ENCODE measurements at places on chromosomes 1 and 21.

DNA sequence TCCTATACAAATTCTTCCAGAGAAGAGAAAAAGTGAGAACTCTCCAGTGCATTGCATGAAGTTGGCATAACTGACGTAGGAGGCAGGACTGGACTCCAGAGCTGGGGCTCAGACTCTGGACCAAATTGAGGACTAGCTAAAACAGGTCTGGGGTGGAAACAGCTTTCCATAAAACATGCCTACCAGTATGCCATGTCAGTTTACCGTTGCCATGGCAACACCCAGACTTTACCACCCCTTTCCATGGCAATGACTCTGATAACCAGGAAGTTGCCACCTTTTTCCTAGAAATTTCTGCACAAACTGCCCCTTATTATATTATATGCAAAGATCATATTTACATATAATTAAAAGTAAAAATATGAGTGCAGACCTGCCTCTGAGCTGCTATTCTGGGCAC is 8.9 kb upstream of the ZBTB8B start:
- DNase-seq = no peak

- DNase-seq = no peak
Observed at GRCh38 chr21:33980276-33980916, 64.8 kb upstream of the ATP5PO start.

- DNase-seq = no peak
Observed at GRCh38 chr21:44972821-44973220, 33.0 kb downstream of the SLX9 start.

- DNase-seq = no peak
Observed at GRCh38 chr1:115115521-115116161, 26.3 kb upstream of the TSPAN2 start.

DNA sequence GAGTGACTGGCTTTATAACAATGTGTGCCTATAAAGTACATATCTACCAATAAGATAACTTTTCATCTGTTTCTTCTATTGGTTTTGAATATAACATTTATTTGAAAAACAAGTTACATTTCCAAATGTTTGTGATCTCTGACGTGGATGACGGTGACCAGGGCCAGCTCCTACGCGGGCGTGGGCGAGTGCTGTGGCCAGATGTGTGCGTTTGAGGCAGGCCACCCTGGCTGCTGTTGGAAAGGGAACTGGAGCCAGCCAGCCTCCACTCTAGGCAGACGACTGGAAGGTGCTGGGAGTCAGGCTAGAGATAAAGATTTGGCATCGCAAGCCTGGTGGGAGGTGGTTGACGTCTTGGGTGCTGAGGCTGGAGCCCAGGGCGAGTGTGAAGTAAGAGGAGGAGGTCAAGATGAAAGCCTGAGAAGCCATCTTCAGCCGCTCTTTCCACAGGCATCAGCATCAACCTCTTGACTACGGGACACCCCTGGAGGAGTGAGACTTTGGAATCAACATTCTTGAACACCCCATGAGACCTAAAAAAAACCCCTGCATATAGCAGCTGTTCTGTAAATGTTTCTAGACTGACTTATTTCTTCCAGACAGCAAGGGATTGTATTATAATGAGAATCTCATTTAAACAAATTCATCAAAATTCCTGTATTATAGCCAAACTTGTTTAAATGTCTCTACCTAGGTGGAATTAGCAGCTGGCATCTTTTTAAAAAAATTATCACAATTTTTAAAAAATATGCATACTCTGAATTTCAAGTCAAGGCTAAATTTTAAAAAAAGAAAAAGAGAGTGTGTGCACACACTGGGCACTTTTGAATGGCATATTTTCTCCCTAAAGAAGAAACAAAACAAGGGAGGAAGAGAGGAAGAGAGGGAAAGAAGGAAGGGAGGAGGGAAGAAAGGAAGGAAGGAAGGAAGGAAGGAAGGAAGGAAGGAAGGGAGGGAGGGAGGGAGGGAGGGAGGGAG is 112.5 kb upstream of the SLC44A3 start:
- no peak for DNase-seq

GRCh38 chr1:54754486-54755285 is 9.6 kb downstream of the PARS2 start:
- no peak for DNase-seq

- no peak for DNase-seq
Observed at GRCh38 chr1:95033843-95034242, 38.9 kb downstream of the ALG14 start.

DNA sequence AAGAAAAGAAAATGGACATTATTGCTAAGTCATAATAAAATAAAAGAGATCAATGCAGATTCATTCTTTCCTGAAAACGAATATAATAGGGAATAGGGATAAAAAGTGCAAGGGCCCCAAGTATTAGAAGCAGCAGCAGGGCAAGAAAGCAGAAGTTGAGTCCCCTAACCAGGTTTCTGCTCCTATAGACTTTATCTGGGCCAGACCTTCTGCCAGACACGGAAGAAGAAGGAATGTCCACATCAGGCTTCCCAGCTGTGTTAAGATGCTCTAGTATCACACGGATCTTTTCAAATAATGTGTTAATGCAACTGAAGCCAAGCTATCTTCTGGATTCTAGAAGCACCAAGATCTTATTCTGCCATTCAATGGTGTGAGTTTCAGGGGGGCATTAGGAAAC is 26.9 kb downstream of the CD244 start:
- no peak for DNase-seq

DNA sequence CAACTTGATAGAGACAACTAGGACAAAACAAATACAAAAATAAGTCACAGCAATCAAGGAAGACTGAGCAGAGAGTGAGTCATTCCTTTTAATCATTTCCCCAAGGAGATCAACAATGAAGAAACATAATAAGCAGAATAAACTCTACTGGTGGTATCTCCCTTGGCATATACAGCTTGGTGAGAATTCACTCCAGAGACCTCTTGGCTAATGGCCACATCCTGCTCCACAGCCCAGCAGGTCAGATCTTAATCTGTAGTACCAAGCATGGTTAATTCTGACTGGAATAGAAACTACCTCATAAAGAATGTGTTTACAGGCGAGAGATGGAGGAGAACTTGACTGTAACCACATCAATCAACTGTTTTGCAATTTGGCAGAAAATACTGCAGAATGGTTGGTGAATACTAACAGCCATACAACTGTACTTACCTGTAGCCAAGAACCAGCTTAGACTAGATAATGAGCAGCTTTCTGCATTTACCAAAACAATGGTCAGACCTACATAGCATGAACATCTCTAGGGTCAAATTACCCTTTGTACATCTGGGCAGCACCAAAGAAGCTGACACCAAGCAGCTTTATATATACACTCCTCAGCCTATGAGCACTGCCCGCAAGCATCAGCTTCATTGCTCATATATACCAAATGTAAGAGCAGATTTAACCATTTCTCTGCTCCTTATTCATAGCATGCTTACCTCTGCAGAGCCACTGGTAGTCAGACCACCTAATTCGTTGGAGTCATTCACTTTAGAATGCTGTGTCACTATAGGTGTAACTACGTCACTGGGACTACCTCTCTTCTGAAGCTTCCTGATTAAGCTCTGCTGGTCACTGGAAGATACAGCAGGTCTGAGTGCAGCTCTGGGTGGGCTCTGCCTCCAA is 51.0 kb downstream of the KIAA0319L start:
- peak; percentile 8 for DNase-seq

DNA sequence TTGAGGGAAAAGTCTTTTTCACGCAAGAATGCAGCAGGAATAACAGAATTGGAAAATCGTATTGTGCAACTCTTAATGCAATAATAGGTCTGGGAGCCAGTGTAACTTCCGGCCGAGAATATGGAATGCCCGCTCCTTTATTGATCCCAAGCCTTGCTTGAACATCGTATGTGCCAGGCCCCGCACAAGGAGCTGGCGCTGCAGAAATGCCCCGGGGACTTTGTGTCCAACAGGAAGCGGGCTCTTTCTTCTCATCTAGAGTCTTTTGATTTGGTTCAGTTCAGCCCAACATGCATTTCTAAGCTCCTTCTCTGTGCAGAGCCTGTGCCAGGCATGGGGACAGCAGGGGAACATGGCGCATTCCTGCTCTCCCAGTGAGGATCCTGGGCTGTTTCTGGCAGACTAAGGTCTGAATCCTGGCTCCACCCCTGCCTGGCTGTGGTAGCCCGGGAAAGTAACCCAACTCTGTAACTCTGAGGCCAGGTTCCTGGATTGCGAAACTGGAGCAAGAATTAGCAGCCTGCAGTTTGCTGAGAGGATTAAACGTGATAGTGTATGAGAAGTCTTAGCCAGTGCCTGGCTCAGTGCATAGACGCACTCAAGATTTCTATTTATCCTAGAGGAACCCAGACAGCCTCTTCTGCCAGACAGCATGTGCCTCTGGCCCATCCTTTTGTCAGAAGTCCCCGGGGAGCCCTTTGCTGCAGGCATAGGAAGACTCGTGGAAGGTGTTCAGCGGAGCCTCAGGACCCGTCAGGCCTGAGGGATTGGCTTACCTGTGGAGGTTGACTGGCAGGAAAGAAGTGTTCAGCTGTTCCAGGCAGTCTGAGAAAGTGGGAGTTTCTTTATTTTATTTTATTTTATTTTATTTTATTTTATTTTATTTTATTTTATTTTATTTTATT is 987 bp upstream of the CDCP2 start:
- peak; percentile 21 for DNase-seq

DNA sequence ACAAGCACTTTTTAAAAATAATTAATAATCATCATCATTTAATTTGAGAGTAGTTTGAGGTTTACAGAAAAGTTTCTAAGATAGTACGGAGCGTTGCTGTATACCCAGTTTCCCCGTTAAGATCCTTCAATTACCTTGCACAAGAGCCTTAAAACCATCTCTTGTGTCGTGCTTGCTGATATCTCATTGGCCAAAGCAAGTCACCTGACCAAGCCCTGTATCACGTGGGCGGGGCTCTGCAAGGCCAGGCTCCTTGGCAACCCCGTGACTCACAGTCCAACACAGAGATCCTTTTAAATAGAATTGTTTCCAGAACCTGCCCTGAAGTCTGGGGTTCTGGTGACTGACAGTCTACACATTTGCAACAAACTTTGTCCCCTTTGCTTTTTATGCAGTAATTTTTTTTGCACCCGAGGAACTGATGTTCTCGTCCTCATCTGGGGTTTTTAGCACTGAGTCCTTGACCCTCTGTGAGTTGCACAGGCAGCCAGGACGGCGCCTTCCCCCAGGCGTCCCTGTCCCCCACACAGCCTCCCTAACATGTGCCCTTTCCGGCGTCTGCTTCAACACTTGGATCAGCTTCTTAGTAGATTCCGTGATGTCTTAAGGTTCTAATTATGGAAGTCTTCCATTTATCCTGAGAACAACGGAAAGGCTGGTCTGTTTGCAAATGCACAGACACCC is 183.3 kb upstream of the TMEM51 start:
- DNase-seq = no peak

DNA sequence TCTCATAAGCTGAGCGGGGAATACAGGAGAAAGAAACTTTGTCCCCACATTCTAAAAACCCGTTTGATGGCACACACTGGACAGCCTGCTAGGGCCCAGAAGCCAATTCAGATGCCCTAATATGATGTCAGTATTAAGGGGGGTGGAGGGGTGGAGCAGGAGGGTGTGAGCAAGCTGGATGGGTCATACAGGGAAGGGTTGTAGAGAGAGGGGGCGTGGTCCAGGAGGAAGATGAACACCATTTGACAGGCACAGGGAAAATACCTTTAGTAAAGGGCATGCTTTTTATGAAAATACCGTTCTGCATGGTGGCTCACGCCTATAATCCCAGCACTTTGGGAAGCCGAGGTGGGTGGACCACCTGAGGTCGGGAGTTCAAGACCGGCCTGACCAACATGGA is 6.0 kb downstream of the TARS2 start:
- no peak for DNase-seq

GRCh38 chr1:40583980-40584379 is 52.5 kb downstream of the ZNF684 start:
- no peak for DNase-seq

DNA sequence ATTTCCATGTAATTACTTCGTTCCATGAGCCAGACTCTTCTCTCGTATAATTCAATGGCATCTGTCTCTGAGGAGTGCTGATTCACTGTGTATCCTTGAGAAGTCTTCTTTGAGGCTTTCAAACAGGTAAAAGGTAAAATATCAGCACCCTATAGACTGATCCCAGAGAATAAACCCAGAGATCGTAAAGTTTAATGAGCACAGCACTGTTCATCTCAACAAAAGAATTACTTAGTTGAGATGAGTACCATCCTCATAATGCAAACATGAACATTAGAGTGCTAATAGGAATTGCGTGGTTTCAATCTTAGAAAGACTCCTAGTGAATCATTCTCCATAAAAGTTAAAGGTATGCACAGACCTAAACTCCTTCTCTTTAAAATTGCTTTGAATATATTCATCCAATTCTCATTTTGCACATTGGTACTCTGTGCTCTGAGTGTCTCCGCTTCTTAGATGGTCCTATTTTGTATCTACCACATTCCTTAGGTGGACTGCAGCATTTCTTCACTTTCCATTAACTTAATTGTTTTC is 97.2 kb downstream of the TBX15 start:
- DNase-seq = no peak

- peak; percentile 11 for DNase-seq
Observed at GRCh38 chr1:75908717-75909152, 23.5 kb downstream of the ASB17 start.

DNA sequence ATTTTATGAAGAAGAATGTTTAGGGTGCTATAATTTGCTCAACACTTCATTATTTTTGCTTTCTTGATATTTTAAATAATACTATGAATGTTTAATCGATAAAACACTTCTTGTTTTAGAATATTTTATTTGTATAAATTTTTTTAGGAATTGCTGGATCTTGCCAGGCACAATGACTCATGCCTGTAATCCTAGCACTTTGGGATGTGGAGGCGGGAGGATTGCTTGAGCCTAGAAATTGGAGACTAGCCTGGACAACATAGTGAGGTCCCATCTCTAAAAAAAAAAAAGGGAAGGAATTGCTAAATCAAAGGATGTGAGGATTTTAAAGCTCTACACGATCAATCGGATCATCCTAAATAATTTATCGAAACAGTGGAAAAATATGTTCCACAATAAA is 17.6 kb downstream of the RNF11 start:
- no peak for DNase-seq

DNA sequence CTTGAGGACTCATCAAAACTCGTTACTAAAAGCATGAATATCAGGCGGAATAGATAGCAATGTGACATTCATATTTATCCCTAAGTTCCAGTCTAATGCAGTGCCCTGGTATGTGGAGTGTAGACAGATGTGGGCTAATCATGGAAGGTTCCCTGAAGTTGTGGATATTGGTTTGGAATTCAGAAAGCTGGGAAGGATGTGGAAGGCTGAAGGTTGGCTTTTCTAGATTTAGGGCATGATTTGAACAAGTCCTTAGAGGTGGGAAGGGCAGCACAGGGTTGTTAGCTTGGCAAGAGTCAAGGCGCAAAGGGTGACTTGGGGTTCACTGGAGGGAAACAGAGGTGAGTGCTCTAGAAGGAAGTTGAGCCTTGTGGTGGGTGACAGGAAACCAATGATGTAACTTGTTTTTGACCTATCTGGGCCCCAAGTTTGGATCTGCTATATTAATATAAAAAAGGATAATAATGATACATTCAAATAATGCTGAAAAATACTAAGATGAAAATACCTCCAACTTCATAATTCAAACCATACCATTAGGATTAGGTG is 21.9 kb downstream of the LGALS8 start:
- no peak for DNase-seq

All from AG04450 (cell line).